Keratinocyte (primary cell): ENCODE measurements at places on chromosomes 5 and 9. TPM values are rescaled to one million over a fixed set of nuclear protein-coding genes. Genes with fewer than 3 reads are reported as not detected.
A peak's percentile ranks its signal among the peaks of the same experiment; 100 is the strongest.

DNA sequence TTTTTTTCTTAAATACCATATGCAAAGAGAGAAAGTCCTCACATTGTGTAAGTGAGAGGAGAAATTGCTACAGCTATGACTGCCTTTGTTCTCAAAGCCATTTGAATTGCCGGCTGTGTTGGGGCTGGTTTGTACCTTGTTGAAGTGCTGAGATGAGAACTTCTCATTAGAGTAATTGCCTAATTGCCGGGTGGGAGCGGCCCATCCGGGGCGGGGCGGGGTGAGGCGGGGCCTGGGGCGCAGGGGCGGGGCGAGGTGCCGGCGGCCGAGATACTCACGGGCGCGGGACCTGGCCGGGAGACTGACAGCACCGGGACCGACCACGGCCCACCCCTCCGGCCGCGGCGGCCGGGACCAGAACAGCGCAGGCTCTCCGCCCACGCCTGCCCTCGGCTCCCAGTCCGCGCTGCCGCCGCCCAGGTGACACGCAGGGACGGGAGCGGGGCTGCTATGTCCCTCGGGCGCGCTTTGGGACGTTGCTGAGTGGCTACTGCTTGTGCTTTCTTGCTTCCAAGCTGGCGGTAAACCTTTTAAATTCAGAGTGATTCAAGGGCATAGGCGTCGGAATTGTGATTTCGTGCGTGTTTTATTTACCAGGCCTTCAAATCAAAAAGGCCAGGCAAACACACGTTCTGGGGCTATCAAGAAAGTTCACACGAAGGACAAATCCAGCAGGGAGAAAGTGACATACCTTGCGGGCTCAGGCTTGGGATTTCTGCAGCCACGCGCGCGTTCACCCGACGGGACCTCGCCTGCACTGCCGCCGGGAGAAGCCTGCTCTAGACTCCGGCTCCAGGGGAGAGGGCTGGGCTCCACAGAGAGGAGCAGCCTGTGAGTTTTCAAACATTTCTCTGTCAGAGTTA, 269.1 kb downstream of the FANCC start:
- H3K27me3 ChIP-seq: no peaks in the 10 kb centered on the region
- H3K4me1 ChIP-seq: peaks cover 38% of the 10 kb centered on the region
- DNase-seq: peak; percentile 59
- peak overlapping the region; percentile 86 for H3K27ac ChIP-seq
- H3K4me3 ChIP-seq: peak overlapping the region; percentile 82
- H3K36me3 ChIP-seq: peaks cover 12% of the 10 kb centered on the region

- DNase-seq: no peak
- H3K36me3 ChIP-seq: no peaks in the 10 kb centered on the region
- no peaks in the 10 kb centered on the region for H3K4me1 ChIP-seq
- H3K27ac ChIP-seq: no peak overlapping the region
Observed at GRCh38 chr5:126117044-126117443, 306.2 kb upstream of the GRAMD2B start.

- peaks cover 21% of the 10 kb centered on the region for H3K4me1 ChIP-seq
- no peaks in the 10 kb centered on the region for H3K27me3 ChIP-seq
- no peaks in the 10 kb centered on the region for H3K36me3 ChIP-seq
- DNase-seq: no peak
- H3K4me3 ChIP-seq: no peak overlapping the region
- no peak overlapping the region for H3K27ac ChIP-seq
Observed at GRCh38 chr5:74063346-74063745, 437.4 kb downstream of the ARHGEF28 start.

GRCh38 chr5:25095261-25095660, 450.5 kb upstream of the CDH10 start:
- H3K4me3 ChIP-seq: no peak overlapping the region
- no peaks in the 10 kb centered on the region for H3K27me3 ChIP-seq
- DNase-seq: no peak
- no peaks in the 10 kb centered on the region for H3K4me1 ChIP-seq
- no peak overlapping the region for H3K27ac ChIP-seq
- H3K36me3 ChIP-seq: no peaks in the 10 kb centered on the region

FSTL4 gene
- 0.82 to 4.2 TPM (median 1.7 TPM) in 3 replicates for polyA plus RNA-seq

DNA sequence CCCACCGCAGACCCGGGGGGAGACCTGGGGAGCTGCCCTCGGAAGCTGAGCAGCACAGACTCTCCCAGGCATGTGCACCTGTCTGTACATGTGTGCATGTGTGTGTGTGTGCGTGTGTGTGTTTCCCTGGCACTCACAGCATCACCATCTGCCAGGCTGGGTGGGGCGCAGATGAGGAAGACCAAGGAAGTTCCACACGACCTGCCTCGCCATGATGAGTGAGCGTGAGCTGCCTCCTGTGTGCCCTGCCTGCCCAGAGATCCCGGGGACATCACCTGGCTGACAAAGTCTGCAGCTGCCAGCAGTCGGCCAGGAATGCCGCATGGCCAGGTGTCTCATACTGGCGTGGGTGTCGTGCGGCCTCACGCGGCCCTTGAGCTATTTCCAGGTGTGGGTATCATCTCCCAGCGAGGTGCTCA, 4.0 kb upstream of the GPSM1 start:
- no peak for DNase-seq
- peaks cover 15% of the 10 kb centered on the region for H3K4me1 ChIP-seq
- no peaks in the 10 kb centered on the region for H3K36me3 ChIP-seq

GRCh38 chr9:37480759-37481158, 5.0 kb upstream of the POLR1E start:
- peaks cover 10% of the 10 kb centered on the region for H3K4me1 ChIP-seq
- no peaks in the 10 kb centered on the region for H3K36me3 ChIP-seq
- no peak overlapping the region for H3K27ac ChIP-seq
- no peak overlapping the region for H3K4me3 ChIP-seq

- DNase-seq: no peak
- no peak overlapping the region for H3K27ac ChIP-seq
- H3K4me3 ChIP-seq: no peak overlapping the region
- no peaks in the 10 kb centered on the region for H3K36me3 ChIP-seq
- no peaks in the 10 kb centered on the region for H3K27me3 ChIP-seq
Observed at GRCh38 chr5:4479426-4479825, 660.7 kb upstream of the ADAMTS16 start.

- H3K27ac ChIP-seq: no peak overlapping the region
- peaks cover 20% of the 10 kb centered on the region for H3K4me1 ChIP-seq
- no peaks in the 10 kb centered on the region for H3K36me3 ChIP-seq
- H3K4me3 ChIP-seq: no peak overlapping the region
- H3K27me3 ChIP-seq: no peaks in the 10 kb centered on the region
Observed at GRCh38 chr5:159449925-159450324, 119.6 kb upstream of the IL12B start.

GZMA gene
- polyA plus RNA-seq: not detected in 3 replicates

GRCh38 chr5:143664623-143665022, 147.3 kb upstream of the HMHB1 start:
- H3K27me3 ChIP-seq: no peaks in the 10 kb centered on the region
- no peaks in the 10 kb centered on the region for H3K4me1 ChIP-seq
- H3K36me3 ChIP-seq: no peaks in the 10 kb centered on the region

GRCh38 chr9:7286101-7286500, 513.5 kb downstream of the DMAC1 start:
- no peaks in the 10 kb centered on the region for H3K36me3 ChIP-seq
- H3K4me3 ChIP-seq: no peak overlapping the region
- H3K4me1 ChIP-seq: no peaks in the 10 kb centered on the region
